ENCODE measurements at places on chromosomes 5 and 9.

DNA sequence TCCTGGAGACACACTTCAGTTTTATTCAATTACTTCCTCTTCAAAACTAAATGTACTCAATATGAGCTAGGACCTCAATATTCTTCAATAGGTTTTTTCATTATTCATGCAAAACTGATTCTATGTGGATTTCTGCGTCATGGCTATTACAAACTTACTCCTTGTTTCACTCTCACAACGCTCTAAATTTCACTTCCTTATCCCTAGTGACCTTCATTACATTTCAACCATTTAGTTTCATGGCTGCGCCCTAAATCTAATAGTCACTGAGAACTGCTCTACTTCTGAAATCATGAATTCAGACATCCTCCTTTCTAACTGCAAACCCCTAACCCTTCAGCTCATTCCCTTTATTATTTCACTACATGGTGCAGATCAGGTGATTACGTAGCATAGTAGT is 93.9 kb downstream of the SLC25A46 start:
- DNase-seq = no peak

DNA sequence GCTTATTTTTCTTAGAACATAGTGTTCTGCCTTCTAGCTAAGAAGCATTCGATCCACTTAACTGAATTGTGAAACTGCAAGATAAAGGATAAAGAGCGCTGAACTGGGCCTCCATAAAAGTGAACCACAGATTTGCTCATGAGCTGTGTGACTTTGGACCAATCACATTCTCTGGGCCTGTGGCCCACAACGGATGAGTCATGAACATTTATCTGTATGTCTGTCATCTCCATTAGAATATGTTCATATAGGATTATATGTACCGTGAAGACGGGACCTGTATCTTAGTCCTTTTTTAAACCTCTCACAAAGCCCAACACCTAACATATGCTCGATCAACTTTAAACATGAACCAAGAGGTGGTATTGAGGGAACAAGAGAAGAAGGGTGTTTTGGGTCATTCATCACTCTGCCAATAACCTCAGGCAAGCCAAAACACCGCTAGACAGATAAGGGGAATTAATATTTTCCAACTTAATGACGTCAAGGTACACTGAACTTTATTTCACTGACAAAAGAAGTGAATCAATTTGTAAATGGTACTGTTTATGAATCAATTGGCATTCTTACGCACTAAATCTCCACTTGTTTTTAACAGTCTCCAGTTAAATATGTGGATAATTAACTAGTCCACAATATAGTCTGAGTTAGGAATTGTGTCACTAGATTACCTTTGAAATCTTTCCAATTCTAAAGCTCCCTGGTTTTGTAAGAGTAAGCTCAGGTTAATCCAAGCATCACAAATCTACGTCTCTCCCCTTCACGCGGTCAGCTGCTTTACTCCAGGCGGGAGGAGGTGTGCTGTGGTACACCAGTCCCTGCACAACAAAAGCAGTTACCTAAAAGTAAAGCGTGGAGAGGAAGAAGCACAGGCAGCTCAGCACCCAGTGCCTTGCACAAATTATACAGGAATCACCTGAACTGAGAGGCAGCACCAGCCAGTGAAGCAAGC is 1.6 kb downstream of the TMEM245 start:
- no peak for DNase-seq

DNA sequence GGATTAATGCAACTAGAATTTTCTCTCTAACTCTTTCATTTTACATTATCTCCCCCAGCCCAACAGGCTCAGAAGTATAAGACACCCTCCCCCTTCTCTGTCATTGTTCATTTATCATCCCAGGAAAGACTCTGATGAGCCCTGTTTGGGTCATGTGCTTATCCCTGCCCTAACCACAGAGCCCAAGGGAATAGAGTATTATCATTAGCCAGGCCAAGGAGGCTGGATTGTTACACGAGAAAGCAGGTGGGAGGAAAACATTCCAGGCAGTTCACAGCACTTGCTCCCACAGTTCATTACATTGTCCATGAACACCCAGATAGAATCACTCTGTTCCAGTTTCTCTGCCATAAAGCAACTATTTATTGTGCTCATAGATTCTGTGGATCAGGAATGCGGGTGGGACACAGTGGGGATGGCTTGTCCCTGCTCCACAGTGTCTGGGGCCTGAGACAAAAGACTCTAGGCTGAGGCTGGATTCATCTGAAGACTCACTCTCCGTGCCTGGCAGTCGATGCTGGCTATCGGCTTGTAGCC is 59.5 kb upstream of the TMEM215 start:
- DNase-seq = no peak

DNA sequence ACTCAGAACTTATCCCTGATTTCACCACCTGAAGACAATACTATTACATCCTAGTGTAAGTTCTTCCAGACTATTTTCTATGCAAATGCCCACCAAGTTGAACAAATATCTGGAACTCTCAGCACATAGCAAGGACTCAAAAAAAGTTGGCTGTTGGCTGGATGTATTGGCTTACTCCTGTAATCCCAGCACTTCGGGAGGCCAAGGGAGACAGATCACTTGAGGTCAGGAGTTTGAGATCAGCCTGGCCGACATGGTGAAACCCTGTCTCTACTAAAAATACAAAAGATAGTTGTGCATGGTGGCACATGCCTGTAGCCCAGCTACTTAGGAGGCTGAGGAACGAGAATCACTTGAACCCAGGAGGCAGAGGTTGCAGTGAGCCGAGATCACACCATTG is 15.0 kb upstream of the VPS13A start:
- no peak for DNase-seq

Data from NCI-H446 (cell line).